ENCODE measurements at places on chromosomes 5 and 9. TPM values are rescaled to one million over a fixed set of nuclear protein-coding genes. Genes with fewer than 3 reads are reported as not detected.
A peak's percentile ranks its signal among the peaks of the same experiment; 100 is the strongest.

DNA sequence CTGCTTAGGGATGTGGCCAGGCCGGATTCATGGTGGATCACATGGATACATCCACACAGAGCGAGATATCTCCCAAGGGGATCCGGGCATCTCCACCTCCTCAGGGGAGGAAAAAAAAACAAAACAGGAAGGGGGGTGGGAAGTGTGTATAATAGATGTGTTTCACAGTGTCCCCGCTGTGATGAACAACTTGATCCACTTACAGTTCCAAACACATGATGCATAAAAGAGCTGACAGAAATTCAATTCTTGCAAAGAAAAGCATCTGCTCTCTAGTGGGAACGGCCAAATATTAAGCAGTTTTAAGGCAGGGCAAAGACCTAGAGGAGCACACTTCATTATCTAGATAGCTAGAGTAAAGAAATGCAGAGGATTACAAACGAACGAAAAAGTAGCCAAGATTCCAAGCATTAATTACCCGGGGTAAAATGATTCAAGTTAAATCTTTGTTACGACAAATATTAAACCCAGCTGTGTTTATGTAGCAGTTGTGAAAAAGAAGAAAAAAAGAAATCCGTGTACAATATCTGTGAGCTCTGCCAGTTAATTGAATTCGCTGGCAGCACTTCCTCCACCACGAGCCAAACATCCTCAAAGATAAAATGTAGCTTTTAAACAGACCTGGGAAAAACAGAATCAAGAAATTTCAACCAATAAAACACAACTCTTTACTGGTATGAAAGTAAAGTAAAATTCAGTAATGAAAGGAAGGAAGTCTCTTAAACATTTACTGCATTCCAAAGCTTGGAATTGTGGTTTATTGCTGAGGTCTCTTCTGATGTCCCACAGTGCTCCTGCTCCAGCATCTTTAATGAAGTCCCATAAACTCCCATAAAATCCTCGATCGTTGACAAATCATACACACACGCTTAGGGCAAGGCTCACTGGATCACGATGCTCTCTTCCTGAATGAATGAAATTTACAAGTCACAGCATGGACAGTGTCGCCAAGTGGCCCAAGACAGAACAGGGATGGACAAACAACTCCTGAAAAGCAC lies 213.0 kb downstream of the CRB2 start:
- DNase-seq: no peak
- no peaks in the 10 kb centered on the region for H3K27me3 ChIP-seq
- H3K4me1 ChIP-seq: no peaks in the 10 kb centered on the region
- H3K4me3 ChIP-seq: no peak overlapping the region

DNA sequence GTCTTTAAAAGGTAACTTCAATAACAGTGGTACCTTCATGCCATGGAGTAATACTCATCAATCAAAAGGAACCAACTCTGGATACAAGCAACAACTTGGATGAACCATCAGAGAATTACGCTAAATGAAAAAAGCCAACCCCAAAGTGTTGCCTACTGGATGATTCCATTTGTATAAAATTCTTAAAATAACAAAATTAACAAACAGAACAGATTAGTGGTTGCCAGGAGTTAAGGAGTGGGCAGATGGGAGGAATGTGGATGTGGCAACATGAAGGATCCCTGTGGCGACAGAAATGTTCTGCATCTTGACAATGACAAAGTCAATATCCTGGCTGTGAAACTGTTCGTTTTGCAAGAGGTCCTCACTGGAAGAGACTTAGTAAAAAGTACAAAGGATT lies 50.5 kb downstream of the SPTLC1 start:
- H3K4me3 ChIP-seq: no peak overlapping the region
- no peak for DNase-seq
- H3K36me3 ChIP-seq: peaks cover 44% of the 10 kb centered on the region
- no peak overlapping the region for H3K27ac ChIP-seq

- DNase-seq: no peak
- H3K4me1 ChIP-seq: peaks cover 12% of the 10 kb centered on the region
- no peaks in the 10 kb centered on the region for H3K27me3 ChIP-seq
These were observed 102.7 kb upstream of the CPEB4 start for GRCh38 chr5:173785400-173785799.

GRCh38 chr9:28260330-28260729 lies 687.0 kb upstream of the C9orf72 start:
- H3K4me3 ChIP-seq: no peak overlapping the region
- no peak overlapping the region for H3K27ac ChIP-seq
- no peaks in the 10 kb centered on the region for H3K27me3 ChIP-seq
- H3K36me3 ChIP-seq: no peaks in the 10 kb centered on the region
- H3K4me1 ChIP-seq: no peaks in the 10 kb centered on the region

DNA sequence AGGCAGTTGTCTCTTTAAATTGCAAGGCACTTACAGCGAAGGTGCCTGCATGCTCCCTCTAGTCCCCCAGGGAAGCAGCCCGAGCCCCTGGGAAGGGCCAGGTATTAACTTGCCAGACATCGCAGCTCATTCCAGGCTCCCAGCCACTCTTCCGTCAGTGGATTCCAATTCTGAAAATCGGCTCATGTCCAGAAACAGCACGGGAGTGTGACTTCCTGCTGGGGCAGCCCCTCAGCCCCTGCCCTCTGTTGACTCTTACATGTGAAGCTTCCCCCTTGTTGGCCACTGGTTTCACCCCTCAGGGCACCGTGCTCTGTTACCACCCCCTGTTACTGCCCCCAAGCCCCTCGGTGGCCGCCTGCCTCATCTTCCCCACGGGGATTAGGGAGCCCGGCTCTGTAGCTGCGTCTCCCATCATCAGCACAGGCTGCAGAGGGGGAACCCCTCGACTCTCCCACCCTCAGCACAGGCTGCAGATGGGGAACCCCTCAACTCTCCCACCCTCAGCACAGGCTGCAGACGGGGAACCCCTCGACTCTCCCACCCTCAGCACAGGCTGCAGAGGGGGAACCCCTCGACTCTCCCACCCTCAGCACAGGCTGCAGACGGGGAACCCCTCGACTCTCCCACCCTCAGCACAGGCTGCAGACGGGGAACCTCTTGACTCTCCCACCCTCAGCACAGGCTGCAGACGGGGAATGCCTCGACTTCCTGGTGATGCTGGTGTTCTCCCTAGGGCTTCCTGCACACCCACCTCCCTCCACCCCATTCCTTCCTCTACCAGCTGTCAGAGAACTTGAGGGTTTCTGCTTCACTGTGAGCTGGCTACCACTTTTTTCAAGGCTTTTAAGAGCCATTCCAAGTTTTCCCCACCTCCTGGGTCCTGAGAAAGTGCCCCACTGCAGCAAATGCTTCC lies 11.1 kb upstream of the CACNA1B start:
- no peak overlapping the region for H3K4me3 ChIP-seq
- no peak for DNase-seq
- H3K4me1 ChIP-seq: no peaks in the 10 kb centered on the region
- H3K27ac ChIP-seq: no peak overlapping the region

GRCh38 chr9:124783830-124784229 lies 6.9 kb downstream of the OLFML2A start:
- no peaks in the 10 kb centered on the region for H3K4me1 ChIP-seq
- no peaks in the 10 kb centered on the region for H3K27me3 ChIP-seq
- no peaks in the 10 kb centered on the region for H3K36me3 ChIP-seq
- no peak overlapping the region for H3K27ac ChIP-seq
- H3K4me3 ChIP-seq: no peak overlapping the region
- DNase-seq: no peak

IL33 gene
- not detected for total RNA-seq

DNA sequence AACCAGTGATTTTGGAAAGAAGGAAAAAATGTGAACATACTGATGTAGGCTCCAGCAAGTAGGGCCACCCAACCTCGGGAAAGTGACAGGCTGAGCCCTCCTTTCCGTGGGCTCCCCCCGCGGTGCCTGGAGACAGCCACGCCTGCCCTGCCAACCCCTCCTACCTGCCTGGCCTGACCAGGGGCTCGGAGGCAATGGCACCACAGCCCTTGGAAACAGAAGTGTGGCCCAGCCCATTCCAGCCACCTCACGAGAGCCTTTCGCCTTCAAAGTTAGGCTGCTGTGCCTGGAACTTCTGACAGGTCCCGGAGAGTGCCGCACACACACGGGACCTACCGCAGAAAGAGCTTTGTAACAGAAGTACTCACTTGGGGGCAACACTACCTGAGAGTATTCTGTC lies 49.5 kb upstream of the LRRC14B start:
- no peaks in the 10 kb centered on the region for H3K4me1 ChIP-seq
- H3K36me3 ChIP-seq: no peaks in the 10 kb centered on the region
- no peak for DNase-seq
- no peak overlapping the region for H3K27ac ChIP-seq

DNA sequence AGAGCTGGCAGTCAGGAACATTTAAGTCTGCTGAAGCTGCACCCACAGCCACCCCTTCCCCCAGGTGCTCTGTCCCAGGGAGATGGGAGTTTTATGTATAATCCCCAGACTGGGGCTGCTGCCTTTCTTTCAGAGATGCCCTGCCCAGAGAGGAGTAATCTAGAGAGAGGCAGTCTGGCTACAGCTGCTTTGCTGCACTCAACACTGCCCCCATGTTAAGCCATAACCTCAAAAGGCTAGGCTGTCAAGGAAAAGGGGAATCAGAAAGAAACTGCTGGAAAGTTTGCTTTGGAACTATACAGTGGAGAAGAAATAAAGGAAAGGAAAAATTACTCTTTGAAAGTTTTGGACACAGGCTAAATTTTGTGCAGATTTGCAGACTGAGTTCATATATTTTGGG lies 127.2 kb downstream of the MACIR start:
- no peaks in the 10 kb centered on the region for H3K27me3 ChIP-seq
- DNase-seq: no peak
- H3K27ac ChIP-seq: no peak overlapping the region

DNA sequence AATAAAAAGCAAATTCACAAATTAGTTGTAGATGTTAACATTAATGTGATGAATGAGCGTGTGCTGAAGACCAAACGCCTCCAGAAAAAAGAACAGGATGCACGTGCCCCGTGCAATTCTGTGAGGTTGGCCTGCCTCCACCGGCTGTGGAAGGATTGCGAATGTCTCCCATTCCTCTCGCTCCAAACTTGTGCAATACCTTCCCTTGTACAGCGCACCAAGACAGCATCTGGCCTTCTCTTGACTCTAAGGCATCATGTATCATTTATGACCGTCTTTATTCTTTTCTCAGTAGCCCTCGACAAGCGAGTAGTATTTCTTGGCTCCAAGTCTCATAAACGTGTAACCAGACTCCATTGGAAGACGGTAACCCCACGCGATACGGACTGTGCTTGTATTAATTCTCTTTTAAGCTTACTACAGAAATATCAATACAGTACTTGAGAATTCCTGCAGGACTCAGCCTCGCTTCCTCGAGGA lies 1.5 kb upstream of the TESK1 start:
- H3K4me1 ChIP-seq: peaks cover 21% of the 10 kb centered on the region
- H3K27ac ChIP-seq: peak overlapping the region; percentile 33
- DNase-seq: no peak
- H3K36me3 ChIP-seq: peaks cover 5% of the 10 kb centered on the region
- peak overlapping the region; percentile 38 for H3K4me3 ChIP-seq

DNA sequence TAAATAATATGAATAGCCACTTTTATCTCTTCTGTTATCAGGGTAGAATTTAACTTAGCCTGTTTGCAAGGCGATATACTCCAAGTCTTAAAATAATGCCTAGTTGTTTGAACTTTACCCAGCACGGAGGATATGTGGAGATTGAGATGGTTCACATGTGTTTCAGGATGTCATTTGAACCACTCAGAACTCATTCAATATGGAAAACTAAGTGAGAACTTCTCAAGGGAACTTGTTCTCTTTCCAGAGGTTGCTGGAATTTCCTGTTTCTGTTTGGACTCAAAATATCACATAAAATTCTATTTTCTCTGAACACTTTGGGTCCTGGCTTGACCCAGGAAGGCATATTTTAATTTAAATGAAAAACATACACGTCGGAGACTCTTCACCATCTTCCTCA lies 139.1 kb upstream of the MYO10 start:
- H3K27me3 ChIP-seq: no peaks in the 10 kb centered on the region
- H3K27ac ChIP-seq: no peak overlapping the region
- DNase-seq: no peak

DNA sequence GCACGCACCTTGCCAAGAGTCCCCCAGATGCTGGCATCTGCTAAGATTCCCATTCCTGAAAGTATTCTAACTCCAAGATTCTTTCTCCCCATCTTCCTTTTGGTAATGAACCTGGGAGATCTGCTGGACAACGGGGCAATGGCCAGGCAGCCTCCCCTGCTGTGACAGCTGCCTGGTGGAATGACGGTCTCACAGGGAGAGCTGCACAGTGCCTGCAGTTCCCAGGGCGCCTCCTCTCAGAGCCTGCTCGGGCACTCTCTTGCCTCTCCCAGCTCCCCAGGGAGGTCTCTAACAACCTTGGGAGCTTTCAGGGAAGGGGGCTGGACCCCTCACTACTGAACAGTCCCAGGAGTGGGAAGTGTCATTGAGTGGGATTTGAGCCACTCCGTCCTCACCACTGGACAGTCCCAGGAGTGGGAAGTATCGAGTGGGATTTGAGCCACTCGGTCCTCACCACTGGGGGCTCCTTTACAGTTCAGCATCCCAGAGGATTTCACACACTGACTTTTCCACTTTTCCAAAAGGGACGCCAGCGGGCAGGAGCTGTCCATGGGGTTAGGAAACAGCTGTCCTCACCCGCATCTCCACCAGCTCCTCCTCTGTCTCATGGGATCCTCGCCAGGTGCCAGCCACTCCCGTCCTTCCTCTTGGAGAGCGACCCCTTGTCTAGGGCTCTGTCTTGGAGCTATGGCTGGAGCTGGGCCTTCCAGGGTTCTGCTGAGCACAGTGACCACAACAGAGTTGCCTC lies 65.7 kb downstream of the ADAMTS2 start:
- H3K27ac ChIP-seq: no peak overlapping the region
- no peaks in the 10 kb centered on the region for H3K4me1 ChIP-seq
- DNase-seq: no peak

DNA sequence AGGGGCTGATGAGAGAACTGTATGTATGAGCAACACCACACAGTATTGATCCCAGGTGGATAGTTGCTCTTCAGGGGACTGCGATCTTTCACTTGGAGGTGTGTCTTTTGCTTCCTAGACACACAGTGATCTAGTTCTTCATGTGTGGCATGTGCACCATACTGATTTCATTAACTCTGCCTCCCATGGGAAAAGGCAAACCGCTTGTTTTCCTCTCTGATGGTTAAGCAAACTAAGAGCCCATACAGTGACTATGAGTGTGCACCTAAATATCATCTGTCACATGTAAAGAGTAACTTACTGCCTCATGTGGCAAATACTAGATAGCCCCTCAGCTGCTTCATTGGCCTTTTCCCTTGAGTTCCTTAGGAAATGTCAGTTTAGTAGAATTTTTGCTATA lies 147.3 kb downstream of the TLE4 start:
- peaks cover 51% of the 10 kb centered on the region for H3K36me3 ChIP-seq
- no peak overlapping the region for H3K4me3 ChIP-seq
- H3K27ac ChIP-seq: no peak overlapping the region
- DNase-seq: no peak

FBN2 gene
- total RNA-seq: 0.09 TPM

DNA sequence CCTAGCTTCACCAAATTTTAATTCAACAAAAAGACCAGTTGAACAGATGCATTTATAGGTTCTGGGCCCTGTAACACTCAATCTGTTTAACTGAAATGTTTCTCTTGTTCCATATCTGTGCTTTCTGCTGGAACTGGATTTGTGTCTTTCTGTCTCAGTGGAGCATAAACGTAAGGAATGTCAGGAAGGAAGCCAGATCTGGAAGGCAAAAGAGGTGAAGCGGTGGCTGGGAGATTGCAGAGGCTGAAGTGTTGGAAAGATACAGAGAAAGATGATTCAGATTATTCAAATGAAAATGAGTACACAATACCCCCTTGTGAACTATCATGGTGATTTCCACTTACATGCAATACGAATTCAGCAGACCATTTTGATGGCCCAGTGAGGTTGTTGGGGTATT lies 406.8 kb downstream of the BRINP1 start:
- H3K36me3 ChIP-seq: no peaks in the 10 kb centered on the region
- DNase-seq: no peak
- H3K4me3 ChIP-seq: no peak overlapping the region
- H3K27ac ChIP-seq: no peak overlapping the region
- no peaks in the 10 kb centered on the region for H3K4me1 ChIP-seq
- no peaks in the 10 kb centered on the region for H3K27me3 ChIP-seq

All from CD8-positive, alpha-beta memory T cell (primary cell).